ENCODE measurements at places on chromosomes 7 and 10.

DNA sequence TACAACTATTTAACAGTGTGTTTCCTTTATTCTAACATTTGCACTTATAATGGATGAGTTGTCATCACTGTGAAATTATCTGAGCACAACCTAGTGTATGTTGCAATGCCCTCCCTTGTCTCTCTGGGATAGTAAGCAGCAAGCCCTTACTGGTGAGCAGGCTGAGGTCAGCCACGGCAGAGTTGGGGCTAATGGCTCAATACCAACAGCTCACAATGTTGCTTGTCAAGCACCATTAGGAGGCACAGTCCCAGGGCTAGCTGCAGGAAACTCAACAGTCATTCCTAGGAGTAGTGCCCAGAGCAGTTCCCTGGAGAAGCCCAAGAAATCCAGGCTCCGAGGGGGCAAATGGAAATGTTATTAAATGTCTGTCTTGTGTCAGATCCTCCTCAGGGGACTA lies 858.4 kb downstream of the GRID1 start:
- no peak for DNase-seq

DNA sequence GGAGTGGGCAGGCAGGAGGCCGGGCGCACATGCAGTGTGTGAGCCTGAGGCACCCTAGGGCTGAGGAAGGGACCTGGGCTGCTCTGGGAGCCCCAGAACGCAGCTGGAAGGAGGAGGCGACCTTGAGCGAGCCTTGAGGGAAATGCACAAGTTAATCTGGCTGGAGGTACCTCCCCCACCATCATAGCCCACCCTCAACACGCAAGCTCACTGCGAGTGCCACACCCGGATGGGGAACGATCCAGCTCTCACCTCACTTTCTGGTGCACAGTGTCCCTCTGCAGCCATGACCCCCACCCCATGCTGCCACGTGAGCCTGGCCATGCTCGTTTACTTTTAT lies 162.4 kb upstream of the PPP2R2D start:
- DNase-seq = no peak

DNA sequence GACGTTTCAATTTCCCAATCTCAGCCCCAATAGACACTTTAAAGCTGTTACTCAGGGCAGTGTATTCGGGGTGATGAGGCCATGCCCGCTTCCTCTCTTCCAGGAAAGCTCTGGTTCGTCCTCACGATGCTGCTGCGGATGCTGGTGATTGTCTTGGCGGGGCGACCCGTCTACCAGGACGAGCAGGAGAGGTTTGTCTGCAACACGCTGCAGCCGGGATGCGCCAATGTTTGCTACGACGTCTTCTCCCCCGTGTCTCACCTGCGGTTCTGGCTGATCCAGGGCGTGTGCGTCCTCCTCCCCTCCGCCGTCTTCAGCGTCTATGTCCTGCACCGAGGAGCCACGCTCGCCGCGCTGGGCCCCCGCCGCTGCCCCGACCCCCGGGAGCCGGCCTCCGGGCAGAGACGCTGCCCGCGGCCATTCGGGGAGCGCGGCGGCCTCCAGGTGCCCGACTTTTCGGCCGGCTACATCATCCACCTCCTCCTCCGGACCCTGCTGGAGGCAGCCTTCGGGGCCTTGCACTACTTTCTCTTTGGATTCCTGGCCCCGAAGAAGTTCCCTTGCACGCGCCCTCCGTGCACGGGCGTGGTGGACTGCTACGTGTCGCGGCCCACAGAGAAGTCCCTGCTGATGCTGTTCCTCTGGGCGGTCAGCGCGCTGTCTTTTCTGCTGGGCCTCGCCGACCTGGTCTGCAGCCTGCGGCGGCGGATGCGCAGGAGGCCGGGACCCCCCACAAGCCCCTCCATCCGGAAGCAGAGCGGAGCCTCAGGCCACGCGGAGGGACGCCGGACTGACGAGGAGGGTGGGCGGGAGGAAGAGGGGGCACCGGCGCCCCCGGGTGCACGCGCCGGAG lies 2.6 kb downstream of the GJD4 start:
- DNase-seq = no peak

DNA sequence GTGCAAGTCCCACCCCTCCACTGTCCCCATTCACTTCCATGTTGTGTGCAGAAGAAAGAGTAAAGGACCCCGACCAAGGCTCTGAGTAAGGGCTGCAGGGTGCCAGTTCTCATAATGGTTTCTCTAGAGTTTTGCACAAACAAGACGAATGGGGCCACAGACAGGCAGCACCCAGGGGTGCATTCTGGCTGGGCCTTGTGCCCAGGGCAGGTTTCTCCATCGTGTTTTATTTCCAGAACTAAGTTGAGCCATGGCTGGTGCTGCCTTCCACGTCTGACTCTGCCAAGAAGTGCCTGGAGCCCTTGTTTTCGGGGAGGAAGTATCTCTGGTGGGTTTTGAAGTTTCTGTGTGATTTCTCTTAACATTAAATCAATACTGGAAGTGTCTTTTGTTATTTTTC lies 95.0 kb upstream of the SDK1 start:
- no peak for DNase-seq

DNA sequence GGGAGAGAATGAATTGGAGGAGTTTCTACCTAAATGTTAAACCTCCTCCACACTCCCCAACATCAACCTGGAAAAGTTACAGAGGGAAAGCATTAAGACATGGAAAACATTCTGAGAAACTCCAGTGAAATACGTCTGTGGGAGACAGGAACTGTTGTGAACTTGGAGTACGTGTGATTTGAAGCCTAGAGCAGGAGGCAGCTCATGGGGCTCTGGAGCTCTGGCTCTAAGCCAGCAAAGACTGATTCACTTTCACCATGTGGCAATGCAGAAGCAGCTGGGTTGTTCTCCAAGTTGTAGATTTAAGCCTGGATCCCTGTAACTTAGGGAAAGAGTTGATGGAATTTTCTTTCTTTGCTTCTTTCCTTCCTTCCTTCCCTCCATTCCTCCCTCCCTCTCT lies 503.2 kb downstream of the NRG3 start:
- no peak for DNase-seq

DNA sequence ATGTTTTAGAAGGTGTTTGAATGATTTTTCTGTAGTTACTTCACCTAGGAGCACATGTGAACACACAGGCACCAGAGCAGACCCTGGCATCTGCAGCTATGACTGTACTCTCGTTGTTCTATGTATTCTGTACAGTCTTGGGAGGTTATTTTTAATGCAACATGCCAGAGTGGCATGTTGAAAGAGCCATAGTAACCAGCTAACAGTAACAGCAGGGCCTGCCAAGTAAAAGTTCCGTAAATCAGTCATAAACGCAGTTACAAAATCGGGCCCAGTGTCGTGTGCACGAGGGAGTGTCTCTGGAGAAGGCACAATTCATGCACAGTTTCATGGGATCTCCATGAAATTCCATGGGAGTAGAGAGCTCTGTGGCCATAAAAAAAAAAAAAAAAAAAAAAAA lies 108.3 kb upstream of the CDK6 start:
- DNase-seq = no peak

Data from activated CD4-positive, alpha-beta T cell treated with anti-CD3 and anti-CD28 coated beads for 1 hour (primary cell).